Activated CD4-positive, CD25-positive, alpha-beta regulatory T cell treated with anti-CD3 and anti-CD28 coated beads, Interleukin-2, amount 50 U/mL, for 16 hours (primary cell): ENCODE measurements at places on chromosomes 4 and X.

- no peak for DNase-seq
Observed at GRCh38 chr4:98399915-98400314, 138.7 kb downstream of the RAP1GDS1 start.

DNA sequence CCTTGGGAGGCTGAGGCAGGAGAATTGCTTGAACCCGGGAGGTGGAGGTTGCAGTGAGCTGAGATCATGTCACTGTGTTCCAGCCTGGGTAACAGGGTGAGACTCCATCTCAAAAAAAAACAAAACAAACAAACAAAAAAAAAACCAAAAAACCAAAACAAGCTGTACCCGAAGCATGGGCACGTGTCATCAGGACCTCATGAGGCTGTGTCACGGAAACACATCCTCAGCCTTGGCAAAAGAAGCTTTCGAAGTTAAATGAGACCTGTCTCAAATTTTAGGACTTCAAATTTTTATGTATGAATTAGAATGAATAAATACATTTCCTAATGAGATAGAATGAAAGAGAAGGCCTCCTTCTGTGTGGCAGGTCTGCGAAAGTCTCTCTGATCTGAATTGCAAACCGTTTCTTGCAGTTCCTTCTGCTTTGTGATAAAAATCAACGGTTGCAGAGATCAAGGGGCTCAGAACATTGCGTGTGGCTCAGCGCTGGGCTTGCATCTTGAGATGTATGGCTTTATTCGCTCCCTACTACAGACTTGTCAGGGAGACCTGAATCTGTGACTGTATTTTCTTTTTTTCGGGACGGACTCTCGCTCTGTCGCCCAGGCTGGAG, 19.5 kb upstream of the CRLF2 start:
- DNase-seq, result no peak

DNA sequence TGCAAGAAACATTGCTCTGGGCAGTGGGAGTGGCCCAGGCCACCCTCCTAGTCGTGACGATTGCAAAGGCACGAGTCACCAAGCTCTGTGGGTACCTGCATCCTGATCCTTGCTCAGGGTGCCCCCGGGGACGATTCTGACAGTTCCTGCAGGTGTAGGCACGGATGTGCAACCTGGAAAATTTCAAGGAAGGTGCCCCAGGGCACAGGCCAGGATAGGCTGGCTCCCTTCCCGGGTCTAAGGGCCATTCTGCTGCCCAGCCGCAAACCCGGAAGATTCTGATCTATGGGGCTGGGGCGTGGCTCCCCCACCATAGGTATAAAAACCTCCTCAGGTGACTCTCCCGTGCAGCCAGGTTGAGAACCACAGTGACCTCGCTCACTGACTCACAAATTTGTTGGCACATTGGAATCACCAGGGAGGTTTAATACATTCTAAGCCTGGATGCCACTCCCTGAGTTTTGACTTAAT, 228.5 kb downstream of the PTTG2 start:
- no peak for DNase-seq

DNA sequence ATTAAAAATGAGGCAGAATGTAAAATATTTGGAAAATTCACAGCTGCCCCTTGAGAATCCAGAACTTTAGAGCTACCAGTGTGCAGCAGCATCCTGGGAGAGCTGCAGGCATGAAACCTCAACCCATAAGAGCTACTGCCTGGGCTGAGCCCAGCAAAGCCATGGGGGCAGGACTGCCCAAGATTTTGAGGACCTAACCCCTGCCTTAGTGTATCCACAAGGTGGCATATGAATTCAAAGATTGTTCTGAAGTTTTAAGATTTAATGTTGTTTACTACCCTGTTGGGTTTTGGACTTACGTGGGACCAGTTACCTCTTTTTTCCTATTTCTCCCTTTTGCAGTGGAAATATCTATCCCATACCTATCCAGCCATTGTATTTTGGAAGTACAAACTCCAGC, 26.4 kb downstream of the CASP6 start:
- DNase-seq, result no peak

DNA sequence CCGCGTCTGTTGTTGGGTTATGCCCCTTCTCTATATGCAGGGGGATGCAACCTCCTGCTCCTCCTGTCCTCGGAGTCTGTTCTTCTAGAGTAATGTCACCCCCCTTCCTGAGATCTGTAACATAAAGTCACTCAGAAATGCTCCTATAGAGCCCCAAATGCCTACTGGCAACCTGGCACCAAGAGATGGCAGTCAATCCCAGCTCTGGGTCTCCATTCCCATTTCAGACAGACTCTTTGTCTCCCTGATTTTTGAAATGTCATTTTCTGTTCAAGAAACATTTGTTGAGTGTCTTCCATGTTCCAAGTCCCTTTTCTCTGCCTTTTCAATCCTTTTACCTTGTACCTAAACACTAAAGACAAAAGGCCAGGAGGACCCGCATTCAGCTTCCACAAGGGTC, 9.6 kb upstream of the PRDM8 start:
- DNase-seq, result no peak

DNA sequence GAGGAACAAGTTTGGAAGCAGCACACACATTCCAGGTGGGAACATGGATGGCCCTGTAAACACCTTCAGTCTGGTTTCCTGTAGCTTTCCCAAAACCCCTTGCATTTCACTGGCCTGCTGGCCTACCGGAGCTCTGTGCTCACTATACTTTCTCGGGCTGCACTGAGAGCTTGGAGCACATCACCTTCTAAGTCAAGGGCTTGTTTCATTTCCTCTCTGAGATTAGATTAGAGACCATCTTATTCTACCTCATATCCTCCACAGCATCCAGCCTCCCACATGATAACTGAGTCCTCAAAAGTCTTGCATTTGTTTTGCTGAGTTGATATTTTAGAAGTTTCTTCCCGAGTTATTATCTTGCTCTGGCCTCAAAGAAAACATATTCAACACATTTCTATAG, 147.7 kb downstream of the RASL11B start:
- DNase-seq, result no peak

GRCh38 chr4:127055357-127055756, 577.4 kb upstream of the INTU start:
- DNase-seq, result no peak

- DNase-seq, result no peak
Observed at GRCh38 chr4:186016796-186017195, 52.2 kb upstream of the TLR3 start.

DNA sequence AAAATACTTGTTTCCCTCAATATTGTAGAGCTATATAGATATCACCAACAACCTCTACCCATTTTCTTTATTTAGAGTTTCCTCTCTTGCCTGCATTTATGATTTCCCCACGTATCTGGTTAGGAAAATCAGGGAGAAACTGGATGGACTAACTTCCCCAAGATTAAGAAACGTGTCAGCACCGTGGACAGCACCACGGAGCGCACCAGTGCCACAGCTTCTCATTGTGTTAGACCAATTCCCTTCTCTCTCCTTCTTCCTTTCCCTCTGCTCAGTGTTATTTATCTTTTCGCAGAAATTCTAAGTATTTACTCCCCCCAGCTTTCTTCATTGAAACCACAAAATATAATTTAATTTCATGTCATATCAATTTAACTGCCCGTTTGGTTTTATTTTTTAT, 568.6 kb upstream of the BOD1L1 start:
- no peak for DNase-seq

DNA sequence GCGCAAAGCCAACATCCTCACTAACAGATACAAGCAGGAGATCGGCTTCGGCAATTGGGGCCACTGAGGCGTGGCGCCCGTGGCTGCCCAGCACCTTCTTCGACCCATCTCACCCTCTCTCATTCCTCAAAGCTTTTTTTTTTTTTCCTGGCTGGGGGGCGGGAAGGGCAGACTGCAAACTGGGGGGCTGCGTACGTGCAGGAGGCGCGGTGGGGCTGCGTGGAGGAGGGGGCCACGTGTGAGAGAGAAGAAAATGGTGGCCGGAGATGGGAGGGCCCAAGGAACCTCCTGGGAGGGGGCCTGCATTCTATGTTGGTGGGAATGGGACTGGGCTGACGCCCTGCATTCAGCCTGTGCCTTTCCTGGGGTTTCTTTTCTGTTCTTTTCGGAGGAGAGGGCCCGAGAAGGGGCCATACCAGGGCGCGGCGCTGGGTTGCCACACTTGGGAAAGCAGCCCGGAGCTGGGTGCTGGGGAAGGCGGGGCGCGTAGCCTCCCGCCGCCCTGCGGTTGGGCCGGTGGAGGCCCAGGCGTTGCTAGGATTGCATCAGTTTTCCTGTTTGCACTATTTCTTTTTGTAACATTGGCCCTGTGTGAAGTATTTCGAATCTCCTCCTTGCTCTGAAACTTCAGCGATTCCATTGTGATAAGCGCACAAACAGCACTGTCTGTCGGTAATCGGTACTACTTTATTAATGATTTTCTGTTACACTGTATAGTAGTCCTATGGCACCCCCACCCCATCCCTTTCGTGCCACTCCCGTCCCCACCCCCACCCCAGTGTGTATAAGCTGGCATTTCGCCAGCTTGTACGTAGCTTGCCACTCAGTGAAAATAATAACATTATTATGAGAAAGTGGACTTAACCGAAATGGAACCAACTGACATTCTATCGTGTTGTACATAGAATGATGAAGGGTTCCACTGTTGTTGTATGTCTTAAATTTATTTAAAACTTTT, 4.5 kb downstream of the MID1IP1 start:
- no peak for DNase-seq

DNA sequence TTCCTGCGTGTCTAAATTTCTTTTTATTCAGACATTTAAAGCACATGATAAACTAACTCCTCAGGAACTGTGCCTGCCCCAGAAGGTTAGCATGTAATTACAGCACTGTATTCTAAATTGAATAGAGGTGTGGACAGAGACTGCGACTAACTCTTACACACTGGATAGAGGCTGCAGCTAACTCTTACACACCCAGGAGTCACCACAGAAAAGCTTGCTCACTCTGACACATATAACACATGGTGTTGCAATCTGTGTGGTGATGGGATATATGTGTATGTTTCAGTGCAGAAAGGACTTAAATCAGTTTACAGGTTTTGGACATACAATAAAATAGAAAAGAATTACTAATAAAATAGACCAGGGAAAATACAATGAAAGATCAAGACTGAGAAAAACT, 41.5 kb downstream of the SMAD1 start:
- no peak for DNase-seq

DNA sequence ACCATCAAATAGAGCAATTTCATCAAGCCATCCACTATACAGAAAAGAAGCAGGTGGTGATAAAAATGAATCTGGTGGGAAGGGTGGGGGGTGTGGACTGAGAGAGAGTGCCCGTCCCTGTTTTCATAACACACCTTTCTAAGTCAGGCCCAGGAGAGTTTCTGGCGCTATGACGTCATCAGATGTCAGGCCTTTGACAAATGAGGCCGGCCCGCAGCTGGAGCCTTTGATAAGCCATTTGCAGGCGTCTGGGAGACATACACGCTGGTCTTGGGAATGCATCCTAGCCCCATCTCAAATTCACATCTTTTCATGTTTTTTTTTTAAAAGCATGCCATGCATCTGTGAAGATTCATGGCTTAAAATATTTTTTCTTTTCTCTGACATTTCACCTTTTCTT, 404.5 kb downstream of the BCOR start:
- no peak for DNase-seq

GRCh38 chrX:3449287-3449686, 102.8 kb upstream of the MXRA5 start:
- DNase-seq, result no peak

- no peak for DNase-seq
Observed at GRCh38 chr4:30768277-30768676, 48.1 kb downstream of the PCDH7 start.

DNA sequence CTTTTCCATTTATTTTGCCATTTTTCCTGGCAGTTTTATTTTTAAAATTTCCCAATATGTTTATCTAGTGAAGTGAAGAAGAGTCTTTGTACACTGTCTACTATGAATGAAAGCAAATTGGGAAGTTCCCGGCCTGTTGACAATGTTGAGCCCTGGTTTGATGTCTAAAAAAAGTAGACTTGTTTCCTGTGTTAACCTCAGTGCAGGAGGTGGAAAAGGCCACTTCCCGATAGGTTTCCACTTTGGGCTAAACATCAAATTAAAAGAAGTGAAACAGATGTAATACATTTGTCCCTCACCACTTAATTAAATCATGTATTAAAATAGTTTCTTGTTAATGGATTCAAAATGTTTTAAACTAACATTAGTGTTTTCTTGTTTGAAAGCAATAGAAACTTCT, 30.0 kb downstream of the BBS12 start:
- no peak for DNase-seq

DNA sequence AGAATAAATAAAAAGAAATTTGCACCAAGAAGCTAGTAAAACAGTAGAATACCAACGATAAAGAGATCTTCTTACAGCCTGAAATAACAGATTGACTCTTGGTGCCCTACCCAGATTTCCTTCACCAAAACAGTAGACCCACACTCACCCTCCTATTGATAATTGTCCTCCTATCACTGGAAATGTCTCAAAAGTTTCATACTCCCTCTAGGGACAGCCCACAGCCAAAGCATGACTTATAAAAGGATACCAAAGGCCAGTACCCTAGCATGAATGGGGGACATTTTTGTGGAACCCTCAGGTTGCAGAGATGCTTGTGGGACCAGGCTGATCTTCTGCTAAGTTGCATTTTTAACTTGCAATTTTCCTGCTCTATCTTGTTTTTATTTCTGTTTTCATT, 104.1 kb downstream of the INPP4B start:
- DNase-seq, result no peak

DNA sequence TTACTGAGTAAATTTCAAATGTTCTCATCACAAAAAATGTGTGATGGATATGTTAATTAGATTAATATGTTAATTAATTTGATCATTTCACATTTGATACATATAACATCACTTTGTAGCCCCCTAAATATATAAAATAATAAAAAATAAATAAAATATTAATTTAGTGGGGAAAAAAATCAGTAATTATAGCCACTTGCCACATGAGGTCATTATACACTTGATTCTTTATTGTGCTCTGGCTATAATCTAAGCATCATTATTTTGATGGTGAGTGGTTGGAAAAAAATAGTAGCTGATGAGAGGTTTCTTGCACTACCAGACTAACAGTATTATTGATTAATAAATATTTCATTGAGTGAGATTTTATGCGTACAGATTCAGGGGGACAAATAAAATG, 57.4 kb downstream of the DCK start:
- DNase-seq, result no peak

DNA sequence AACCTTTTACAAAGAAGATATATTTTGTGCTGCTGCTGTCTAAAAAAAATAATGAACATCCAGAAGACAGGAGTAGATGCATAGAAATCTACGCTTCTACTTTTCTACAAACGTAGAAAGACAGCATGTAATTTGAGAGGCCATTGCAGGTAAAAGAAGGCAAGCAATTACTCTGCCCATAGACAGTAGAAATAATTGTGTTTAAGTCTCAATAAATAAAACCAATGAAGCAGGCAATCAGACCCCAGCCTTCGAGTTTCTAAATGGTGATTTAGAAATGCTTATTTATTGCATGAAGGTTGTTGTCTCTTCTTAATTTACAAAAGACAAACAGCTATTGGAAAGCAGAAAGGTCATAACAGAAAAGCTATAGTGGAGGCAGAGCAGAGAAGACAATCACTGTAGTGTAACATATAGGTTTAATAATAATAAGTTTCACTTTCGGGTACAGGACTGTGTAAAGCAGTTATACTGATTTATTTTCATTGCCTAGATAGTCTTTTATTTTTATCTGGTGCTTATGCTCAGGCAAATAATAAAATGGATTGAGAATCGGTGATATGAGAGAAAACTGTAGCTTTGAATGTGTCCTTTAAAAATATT, 123.0 kb upstream of the TACR3 start:
- no peak for DNase-seq
